NCI-H1105 (cell line): ENCODE measurements at places on chromosomes 7 and 10.

- no peak for DNase-seq
These were observed 197.7 kb downstream of the SNX10 start for GRCh38 chr7:26489391-26489790.

DNA sequence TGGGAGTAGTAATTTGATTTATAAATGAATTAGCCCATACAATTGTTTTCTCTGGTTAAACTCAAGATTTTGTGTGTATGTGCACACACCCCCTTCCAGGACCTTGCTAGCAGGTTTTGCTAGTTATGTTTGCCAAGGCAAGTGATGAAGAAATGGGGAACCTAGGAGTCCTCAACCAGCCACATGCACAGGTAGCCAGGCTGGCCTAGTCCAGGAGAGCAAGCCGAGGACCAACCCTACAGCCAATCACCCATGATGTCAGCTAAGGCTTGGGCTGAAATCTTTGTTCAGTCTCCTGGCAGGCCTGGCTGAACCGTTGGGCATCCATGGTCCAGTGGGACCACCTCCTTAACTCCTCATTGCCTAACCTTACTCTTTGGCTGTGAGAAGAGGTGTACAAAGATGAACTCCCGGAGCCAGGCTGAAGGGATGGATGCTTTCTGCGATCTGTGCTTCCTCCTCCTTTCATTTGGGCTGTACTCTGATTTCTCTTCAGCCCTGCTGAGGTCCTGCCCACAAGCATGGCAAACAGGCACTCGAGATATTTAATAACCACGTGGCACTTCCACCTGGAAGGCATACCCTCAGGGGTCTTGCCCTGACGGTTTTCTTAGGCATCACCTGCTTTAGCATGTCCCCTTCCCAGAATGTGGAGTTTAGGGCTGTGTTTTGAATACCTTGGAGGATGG lies 22.1 kb downstream of the HNRNPA2B1 start:
- no peak for DNase-seq

- no peak for DNase-seq
These were observed 12.5 kb downstream of the NPS start for GRCh38 chr10:127561647-127562046.

DNA sequence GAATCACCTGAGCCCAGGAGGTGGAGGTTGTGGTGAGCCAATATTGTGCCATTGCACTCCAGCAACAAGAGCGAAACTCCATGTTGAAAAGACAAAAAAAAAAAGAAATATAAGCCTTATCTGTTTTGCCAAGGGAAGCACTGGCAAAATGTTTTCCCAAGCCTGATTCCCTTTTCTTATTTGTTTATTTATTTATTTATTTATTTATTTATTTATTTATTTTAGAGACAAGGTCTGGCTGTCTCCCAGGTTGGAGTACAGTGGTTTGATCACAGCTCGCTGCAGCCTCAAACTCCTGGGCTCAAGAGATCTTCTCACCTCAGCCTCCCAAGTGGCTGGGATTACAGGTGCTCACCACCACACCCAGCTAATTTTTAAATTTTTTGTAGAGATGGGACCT lies 44.2 kb downstream of the SVOPL start:
- DNase-seq = no peak

DNA sequence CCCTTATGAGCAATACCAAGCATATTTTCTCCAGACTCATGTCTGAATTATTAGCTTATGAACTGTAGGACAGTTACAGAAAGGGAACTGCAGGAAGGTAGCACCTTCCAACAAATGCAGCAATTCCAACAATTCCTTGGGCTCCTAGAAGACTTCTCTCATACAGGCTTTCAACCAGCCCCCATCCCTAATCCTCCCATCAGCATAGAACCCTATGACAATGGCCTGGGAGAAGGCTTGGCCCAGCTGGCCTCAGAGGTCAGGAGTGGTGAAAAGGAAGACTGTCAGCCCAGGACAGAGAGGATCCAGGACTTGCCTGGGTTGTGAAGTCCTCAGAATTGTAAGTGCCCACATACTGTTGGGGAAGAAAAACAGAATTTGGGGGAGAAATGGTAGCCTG lies 5.9 kb downstream of the VPS41 start:
- no peak for DNase-seq

GRCh38 chr7:141558544-141559183 lies 7.5 kb downstream of the AGK start:
- DNase-seq = peak; percentile 94

- no peak for DNase-seq
These were observed 44.1 kb downstream of the LOXL4 start for GRCh38 chr10:98223874-98224273.

DNA sequence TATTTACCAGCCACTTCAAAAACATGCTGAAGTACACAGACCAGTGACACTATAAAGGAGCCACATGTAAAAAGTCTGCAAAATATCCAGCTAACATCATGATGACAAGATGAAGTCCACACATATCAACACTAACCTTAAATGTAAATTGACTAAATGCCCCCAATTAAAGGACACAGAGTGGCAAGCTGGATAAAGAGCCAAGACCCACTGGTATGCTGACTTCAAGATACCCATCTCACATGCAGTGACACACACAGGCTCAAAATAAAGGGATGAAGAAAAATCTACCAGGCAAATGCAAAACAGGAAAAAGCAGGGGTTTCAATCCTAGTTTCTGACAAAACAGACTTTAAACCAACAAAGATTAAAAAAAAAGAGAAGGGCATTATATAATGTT lies 12.9 kb upstream of the C10orf88 start:
- DNase-seq = no peak

DNA sequence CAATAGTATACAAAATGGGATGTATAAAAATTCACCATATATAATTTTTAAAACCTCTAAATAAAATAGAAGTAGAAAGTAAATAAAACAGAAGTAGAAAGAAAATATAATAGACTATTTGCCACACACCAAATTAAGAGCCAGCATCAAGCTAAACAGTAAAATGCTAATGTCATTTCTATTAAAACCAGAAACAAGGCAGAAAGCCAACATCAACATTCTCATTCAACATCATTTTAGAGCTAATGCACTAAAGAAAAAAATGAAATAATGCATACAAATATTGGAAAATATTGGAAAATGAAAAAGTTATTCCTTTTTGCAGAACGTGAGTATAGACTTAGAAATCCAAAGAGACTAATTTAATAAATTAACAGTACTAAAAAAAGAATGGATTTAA lies 23.4 kb upstream of the RELN start:
- DNase-seq = no peak

- DNase-seq = peak; percentile 61
These were observed 435.3 kb downstream of the MDFIC start for GRCh38 chr7:115356999-115357702.

DNA sequence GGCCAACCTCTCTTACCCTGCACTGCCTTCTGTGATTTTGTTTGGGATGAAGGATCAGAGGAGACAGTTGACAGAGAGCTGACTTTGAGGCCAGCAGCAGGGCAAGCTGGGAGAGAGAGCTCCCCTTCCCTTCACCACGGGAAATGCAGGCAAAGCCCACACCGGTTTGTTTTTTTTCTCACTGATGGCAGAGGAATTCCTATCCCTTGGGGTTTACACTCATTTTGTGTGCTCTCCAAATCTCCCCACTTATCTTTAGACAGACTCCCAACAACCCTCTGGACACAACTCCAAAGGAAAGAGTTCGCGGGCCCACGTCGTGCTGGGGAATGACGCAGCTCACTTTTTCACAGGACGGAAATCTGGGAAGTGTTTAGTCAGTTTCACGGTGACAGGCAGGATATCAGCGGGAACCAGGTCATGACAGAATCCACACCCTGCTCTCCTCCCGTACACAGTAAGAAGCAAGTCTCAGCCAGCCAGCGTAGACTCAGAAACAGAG lies 68.3 kb upstream of the FAM171A1 start:
- no peak for DNase-seq

DNA sequence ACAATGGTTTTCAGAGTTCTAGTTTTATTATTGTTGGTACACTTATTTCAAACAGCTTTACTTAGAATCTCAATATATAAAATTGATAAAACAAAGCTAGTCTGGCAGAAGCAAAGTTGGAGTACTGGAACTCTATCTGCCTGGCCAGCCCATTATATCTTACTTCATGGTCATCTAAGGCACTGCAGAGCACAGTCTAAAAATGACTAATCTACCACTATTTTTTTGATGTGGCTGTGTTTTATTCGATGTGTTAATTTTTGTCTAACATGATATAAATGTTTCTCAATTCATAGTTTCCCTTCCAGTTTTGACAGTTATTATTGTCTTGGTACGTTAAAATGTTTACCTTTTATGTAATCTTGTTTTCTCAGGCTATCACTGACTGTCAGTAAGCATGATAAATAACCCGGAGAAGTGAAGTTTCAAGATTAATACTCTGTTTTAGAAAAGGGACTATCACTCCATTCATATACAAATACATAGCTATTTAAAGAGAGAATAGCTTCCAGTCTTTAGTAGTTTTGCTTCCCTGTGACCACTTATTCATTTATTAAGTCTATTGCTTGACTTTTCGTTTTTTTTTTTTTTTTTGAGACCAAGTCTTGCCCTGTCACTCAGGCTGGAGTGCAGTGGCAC lies 60.6 kb upstream of the CSTF2T start:
- no peak for DNase-seq

GRCh38 chr10:45454859-45455258 lies 80.8 kb downstream of the ALOX5 start:
- DNase-seq = no peak

GRCh38 chr7:125154930-125155329 lies 225.3 kb upstream of the POT1 start:
- no peak for DNase-seq

- DNase-seq = no peak
These were observed 472.5 kb upstream of the GHITM start for GRCh38 chr10:83666762-83667161.

DNA sequence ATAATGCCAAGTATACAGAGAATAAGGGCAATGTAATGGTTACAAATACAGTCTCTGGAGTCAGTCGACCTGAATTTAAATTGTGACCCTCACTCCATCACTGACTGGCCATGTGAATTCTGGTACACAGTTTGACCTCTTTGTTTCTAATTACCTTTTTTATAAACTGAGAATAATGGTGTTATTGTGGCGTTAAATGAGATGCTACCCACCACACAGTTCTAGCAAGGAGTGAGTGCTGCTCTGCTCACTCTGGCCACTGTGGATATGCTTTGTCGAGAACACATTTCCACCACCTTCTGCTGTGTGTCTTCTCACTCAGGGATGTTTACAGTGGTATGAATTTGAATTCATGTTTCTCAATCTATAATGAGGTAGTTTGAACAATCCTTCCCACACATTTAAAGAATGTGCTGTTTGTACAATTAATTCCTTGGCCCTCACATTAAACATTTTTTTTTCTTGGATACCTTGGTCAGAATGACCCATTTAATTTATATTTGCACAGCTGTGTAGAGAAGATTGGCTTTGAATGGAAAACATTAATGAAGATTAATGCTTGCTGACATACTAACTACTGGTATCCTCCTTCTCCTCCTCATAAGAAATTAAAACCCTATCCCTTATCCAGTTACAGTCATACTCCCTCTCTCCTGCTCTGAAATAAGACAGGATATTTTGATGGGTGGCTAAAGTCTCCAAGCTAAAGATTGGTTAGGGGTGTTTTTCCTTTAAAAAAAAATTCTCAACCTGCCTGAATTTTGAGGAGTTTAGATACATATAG lies 42.4 kb downstream of the PLCE1 start:
- no peak for DNase-seq

DNA sequence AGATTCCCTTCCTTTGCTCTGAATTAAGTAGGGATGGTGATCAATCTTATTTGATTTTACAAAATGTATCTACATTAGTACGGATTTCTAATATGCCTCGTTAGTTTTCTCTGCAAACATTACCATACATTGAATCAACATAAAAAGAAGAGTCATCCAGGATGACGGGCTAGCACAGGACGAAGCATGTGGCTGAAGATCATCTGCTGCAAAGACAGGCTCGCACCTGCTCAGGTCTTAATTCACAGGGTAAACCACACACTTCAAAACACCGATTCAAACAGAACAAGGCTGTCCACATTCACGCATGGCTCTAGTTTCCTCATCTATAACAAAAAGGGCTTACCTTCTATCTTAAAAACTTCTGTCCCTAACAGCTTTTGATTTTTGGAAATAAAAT lies 323.0 kb downstream of the PARD3 start:
- peak; percentile 50 for DNase-seq

GRCh38 chr10:11573497-11573896 lies 38.0 kb downstream of the USP6NL start:
- no peak for DNase-seq

- DNase-seq = no peak
These were observed 517 bp downstream of the ITGB1 start for GRCh38 chr10:32957341-32958084.

DNA sequence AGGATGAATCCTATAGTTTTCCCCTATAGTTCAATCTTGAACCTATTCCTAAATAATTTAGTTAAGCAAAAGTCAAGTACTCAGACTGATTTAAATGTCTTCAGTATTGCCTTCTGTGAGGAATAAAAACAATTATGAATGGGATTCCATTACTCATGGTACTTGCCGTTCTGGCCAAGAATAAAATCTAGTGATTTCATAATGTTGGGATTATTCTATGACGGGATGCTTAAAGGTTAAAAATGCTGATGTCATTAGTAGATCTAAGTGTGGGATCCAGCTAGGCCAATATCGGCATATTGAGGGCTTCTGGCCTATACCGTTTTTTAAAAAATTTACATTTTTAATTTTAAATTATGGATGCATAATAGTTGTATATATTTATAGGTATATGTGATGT lies 5.3 kb downstream of the BPGM start:
- DNase-seq = no peak

DNA sequence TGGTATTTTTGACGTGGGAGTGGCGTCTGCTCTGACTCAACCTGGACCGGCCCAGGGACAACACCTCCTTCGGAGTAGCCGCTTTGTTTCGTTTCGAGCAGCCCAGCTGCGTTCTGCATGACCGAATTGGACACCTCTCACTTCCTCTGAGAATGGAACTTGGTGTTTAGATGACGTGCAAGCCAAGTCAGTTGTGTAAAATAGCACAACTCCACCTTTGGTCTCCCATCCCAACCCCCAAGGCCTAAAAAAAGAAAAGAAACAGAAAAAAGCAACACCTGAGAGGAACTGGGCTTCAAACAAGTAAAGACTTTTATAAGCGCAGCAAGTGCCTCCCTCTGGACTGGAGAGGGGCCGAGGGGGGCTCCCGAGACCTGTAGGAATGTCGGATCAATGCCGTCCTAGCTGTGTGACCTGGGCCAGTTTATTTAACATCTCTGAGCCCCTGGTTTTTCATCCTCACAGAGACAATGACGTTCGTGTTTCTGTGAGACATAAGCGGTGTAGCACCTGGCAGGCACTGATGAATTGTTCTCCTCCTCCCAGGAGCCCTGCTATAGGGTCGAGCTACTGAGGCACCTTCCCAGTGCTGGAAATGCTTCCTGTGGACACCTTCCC lies 52.0 kb upstream of the SMNDC1 start:
- no peak for DNase-seq

DNA sequence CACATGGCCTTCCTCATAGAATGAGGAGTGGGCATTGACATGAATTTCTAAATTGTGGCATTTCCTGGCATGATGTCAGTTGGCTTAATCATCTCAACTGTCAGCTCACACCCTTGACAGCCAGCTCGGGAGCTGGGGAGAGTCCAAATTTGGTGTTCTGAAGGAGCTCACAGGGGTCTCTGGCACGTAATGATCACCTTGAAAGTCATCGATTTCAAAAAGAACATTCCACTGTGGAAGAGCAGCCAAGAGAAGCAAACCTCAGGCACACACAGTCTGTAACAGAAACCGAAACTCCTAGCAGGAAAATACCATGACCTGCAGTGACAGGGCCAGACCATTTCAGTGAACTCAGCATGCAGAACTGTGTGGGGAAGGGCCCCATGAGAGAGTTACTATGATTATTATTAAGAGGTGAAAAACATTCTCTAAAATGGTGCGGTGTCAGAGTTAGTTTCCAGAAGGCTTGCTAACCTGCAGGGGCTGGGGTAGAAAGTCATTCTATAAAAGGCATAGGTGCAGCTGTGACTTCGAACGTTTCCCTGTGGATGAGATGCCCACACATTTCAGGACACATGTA lies 26.4 kb upstream of the KLF6 start:
- DNase-seq = no peak
